Smooth muscle cell of bladder (primary cell): ENCODE measurements at places on chromosomes 2 and 18. TPM values are rescaled to one million over a fixed set of nuclear protein-coding genes. Genes with fewer than 3 reads are reported as not detected.

ACTR3 gene
- total RNA-seq, result 143 and 198 TPM in 2 replicates

MARCHF7 gene
- 60.4 and 75.7 TPM in 2 replicates for total RNA-seq

MC5R gene
- not detected in 2 replicates for total RNA-seq

TBR1 gene
- total RNA-seq, result under 0.01 TPM in 1 of 2 replicates, not detected in the other

CPS1 gene
- 15.5 and 18.4 TPM in 2 replicates for total RNA-seq

AQP12A gene
- not detected in 2 replicates for total RNA-seq

NTSR2 gene
- total RNA-seq, result under 0.01 TPM in 1 of 2 replicates, not detected in the other

ABHD3 gene
- total RNA-seq, result 5.5 and 6.4 TPM in 2 replicates

PDE1A gene
- 27.2 and 42.4 TPM in 2 replicates for total RNA-seq

VPS54 gene
- total RNA-seq, result 19.6 and 20.4 TPM in 2 replicates

C2orf72 gene
- under 0.01 and 0.83 TPM in 2 replicates for total RNA-seq

ZNF512 gene
- total RNA-seq, result 11.1 and 12.4 TPM in 2 replicates

NYAP2 gene
- total RNA-seq, result under 0.01 TPM in 1 of 2 replicates, not detected in the other

FAM124B gene
- under 0.01 and 0.14 TPM in 2 replicates for total RNA-seq

ZNF521 gene
- total RNA-seq, result 25.0 and 37.3 TPM in 2 replicates

ACOXL gene
- not detected in 2 replicates for total RNA-seq

RBM43 gene
- total RNA-seq, result 6.1 and 8.8 TPM in 2 replicates

SGPP2 gene
- not detected in 2 replicates for total RNA-seq

LAMA1 gene
- total RNA-seq, result 11.7 and 55.3 TPM in 2 replicates

MCEE gene
- 23.0 and 24.7 TPM in 2 replicates for total RNA-seq

G6PC2 gene
- not detected in 2 replicates for total RNA-seq

IL1R1 gene
- 109 and 193 TPM in 2 replicates for total RNA-seq

GULP1 gene
- total RNA-seq, result 70.3 and 82.1 TPM in 2 replicates

ARPC2 gene
- total RNA-seq, result 269 and 279 TPM in 2 replicates

DYNAP gene
- not detected in 2 replicates for total RNA-seq

STARD6 gene
- not detected in 2 replicates for total RNA-seq

NAT8 gene
- total RNA-seq, result not detected in 2 replicates

TET3 gene
- total RNA-seq, result 2.1 and 3.1 TPM in 2 replicates

PAIP2B gene
- 0.85 and 0.92 TPM in 2 replicates for total RNA-seq

RIT2 gene
- total RNA-seq, result not detected in 2 replicates

SCLY gene
- 8.7 and 11.1 TPM in 2 replicates for total RNA-seq

CYS1 gene
- 2.0 TPM in 2 replicates for total RNA-seq
